ENCODE measurements at places on chromosomes 1 and 21.

DNA sequence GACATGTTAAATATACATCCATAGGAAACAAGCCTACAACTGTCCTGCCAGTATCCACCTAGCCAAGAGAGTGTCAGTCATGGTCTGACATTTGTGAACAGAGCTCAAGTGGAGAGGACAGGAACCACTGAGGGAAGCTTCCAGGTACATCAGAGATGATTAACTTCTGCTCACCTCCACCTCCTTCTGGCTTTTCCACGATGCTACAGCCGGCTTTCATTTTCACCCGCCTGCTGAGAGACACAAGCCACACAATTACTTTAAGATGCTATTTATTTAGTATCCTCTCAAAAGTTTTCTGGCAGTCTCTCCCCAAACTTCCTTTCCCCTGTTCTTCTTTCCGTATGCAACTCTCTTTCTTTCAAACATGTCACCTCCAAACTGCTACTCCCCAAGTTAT, 2.1 kb downstream of the ETV3 start:
- peak overlapping the region; percentile 95 for H3K4me3 ChIP-seq
- no peak for DNase-seq
- peaks cover 66% of the 10 kb centered on the region for H3K36me3 ChIP-seq

DNA sequence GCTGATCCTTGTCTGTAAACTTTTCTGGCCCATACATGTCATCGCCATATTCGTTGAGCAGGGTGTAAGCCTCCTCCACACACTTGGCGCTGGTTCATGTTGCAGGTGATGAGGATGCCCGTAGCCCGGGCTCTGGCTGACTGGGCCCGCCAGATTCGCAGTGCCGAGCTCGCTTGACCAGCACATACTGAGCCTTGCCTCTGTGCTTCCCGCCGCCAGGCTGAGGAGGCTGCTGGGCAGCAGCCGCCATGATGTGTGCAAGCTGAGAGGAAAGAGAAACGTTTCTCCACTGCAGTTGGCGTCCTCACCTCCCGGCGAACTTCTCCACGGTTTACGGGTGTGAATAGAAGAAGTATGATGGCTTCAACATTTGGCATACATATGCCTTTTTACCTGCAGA, 89.2 kb downstream of the LTN1 start:
- H3K27ac ChIP-seq, result no peak overlapping the region
- H3K27me3 ChIP-seq, result peaks cover 4% of the 10 kb centered on the region
- H3K4me1 ChIP-seq, result peaks cover 1% of the 10 kb centered on the region
- H3K4me3 ChIP-seq, result no peak overlapping the region
- no peaks in the 10 kb centered on the region for H3K36me3 ChIP-seq

- peaks cover 13% of the 10 kb centered on the region for H3K27me3 ChIP-seq
- peak overlapping the region; percentile 57 for H3K4me3 ChIP-seq
- no peaks in the 10 kb centered on the region for H3K36me3 ChIP-seq
- H3K4me1 ChIP-seq, result peaks cover 52% of the 10 kb centered on the region
- DNase-seq, result no peak
These were observed 550 bp upstream of the SELENON start for GRCh38 chr1:25799352-25799934.

GRCh38 chr1:179187735-179188471, 41.6 kb downstream of the ABL2 start:
- H3K4me1 ChIP-seq, result peaks cover 7% of the 10 kb centered on the region
- H3K36me3 ChIP-seq, result peaks cover 9% of the 10 kb centered on the region
- DNase-seq, result no peak
- no peak overlapping the region for H3K4me3 ChIP-seq
- H3K27me3 ChIP-seq, result no peaks in the 10 kb centered on the region

GRCh38 chr1:69568421-69569174, 876 bp downstream of the LRRC7 start:
- H3K27me3 ChIP-seq, result peaks cover 30% of the 10 kb centered on the region
- H3K36me3 ChIP-seq, result peaks cover 3% of the 10 kb centered on the region
- H3K4me1 ChIP-seq, result peaks cover 10% of the 10 kb centered on the region

GRCh38 chr1:14944471-14944985, 209.0 kb upstream of the TMEM51 start:
- H3K36me3 ChIP-seq, result no peaks in the 10 kb centered on the region
- no peaks in the 10 kb centered on the region for H3K27me3 ChIP-seq
- H3K27ac ChIP-seq, result no peak overlapping the region
- H3K4me1 ChIP-seq, result no peaks in the 10 kb centered on the region
- no peak for DNase-seq

DNA sequence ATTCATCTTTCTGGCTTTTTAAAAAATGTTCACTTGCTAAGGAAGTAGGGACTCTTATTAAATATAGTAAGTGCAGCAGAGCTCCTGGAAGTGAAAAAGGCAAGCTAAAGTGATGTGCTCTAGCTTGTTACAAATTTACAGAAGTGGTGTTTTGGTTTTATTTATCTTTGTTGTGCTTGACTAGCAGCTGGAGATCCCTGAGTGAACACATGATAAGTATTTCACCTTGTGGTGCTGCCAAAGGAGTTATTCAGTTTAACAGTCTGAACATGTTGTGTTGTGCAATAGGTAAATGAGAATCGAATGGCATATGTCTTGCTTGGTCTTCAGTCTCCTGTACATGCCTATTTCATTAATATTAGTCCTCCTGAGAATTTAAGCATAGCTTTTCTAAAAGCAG, 315.7 kb downstream of the TPR start:
- H3K27me3 ChIP-seq, result no peaks in the 10 kb centered on the region
- DNase-seq, result no peak
- H3K4me1 ChIP-seq, result no peaks in the 10 kb centered on the region
- no peaks in the 10 kb centered on the region for H3K36me3 ChIP-seq
- H3K4me3 ChIP-seq, result no peak overlapping the region
- H3K27ac ChIP-seq, result no peak overlapping the region

- DNase-seq, result no peak
- H3K4me1 ChIP-seq, result no peaks in the 10 kb centered on the region
- peaks cover 61% of the 10 kb centered on the region for H3K27me3 ChIP-seq
- H3K36me3 ChIP-seq, result no peaks in the 10 kb centered on the region
- H3K4me3 ChIP-seq, result no peak within 1 kb of the TSS
These were observed at the start of gene ERG for GRCh38 chr21:38498057-38498833. TSS of gene ERG (minus strand) at chr21:38498477. CDS start at chr21:38498380, 97 bp downstream.

- H3K27ac ChIP-seq, result peak within 1 kb of the TSS; percentile 69
- peak within 1 kb of the TSS; percentile 65 for H3K4me3 ChIP-seq
These were observed at the start of gene AGRN for GRCh38 chr1:1020000-1020404. TSS of gene AGRN (plus strand) at chr1:1020120. CDS start at chr1:1020173, 53 bp downstream.

- H3K4me1 ChIP-seq, result peaks cover 39% of the 10 kb centered on the region
- no peak overlapping the region for H3K4me3 ChIP-seq
- H3K36me3 ChIP-seq, result peaks cover 89% of the 10 kb centered on the region
- no peak for DNase-seq
These were observed 156.3 kb downstream of the VPS13D start for GRCh38 chr1:12386130-12386529.

- H3K36me3 ChIP-seq, result no peaks in the 10 kb centered on the region
- no peaks in the 10 kb centered on the region for H3K4me1 ChIP-seq
- no peaks in the 10 kb centered on the region for H3K27me3 ChIP-seq
- no peak overlapping the region for H3K4me3 ChIP-seq
- no peak overlapping the region for H3K27ac ChIP-seq
These were observed 56.3 kb downstream of the SMYD3 start for GRCh38 chr1:246450611-246451251.

DNA sequence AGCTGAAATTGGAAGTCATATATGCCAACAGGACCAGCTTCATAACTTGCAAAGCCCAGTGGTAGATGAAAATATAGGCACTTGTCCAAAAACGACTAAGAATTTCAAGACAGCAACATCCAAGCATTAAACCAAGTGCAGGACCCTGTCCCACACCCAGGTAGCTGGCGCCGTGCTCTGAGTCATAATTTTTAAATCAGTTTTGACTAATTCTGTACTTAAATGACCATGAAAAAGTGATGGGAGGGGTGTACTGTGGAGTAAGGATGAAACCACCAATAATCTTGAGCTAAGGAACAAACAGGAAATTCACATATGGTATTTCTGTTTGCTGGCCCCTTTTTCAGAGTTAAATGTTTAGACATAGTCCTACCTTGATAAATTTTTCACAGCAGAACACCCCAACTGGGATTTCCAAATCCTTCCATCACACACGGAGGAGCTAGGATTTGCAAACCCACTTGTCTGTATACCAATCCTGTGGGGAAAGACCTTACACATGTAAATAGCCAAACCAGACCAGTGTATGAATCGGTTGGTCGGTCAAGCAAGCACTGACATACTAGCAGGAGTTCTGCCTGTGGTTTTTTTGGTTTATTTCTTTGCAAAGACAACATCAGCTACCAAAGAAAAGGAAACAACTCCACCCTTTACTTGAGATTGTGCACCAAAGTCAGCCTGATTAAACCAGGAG, 235.7 kb upstream of the RAB4A start:
- no peak overlapping the region for H3K4me3 ChIP-seq
- H3K36me3 ChIP-seq, result peaks cover 7% of the 10 kb centered on the region
- peaks cover 31% of the 10 kb centered on the region for H3K27me3 ChIP-seq
- H3K27ac ChIP-seq, result peak overlapping the region; percentile 78

- H3K27me3 ChIP-seq, result no peaks in the 10 kb centered on the region
- no peak overlapping the region for H3K4me3 ChIP-seq
- H3K36me3 ChIP-seq, result peaks cover 45% of the 10 kb centered on the region
- H3K4me1 ChIP-seq, result peaks cover 33% of the 10 kb centered on the region
- no peak for DNase-seq
These were observed 3.6 kb downstream of the CTBS start for GRCh38 chr1:84570436-84571149.

DNA sequence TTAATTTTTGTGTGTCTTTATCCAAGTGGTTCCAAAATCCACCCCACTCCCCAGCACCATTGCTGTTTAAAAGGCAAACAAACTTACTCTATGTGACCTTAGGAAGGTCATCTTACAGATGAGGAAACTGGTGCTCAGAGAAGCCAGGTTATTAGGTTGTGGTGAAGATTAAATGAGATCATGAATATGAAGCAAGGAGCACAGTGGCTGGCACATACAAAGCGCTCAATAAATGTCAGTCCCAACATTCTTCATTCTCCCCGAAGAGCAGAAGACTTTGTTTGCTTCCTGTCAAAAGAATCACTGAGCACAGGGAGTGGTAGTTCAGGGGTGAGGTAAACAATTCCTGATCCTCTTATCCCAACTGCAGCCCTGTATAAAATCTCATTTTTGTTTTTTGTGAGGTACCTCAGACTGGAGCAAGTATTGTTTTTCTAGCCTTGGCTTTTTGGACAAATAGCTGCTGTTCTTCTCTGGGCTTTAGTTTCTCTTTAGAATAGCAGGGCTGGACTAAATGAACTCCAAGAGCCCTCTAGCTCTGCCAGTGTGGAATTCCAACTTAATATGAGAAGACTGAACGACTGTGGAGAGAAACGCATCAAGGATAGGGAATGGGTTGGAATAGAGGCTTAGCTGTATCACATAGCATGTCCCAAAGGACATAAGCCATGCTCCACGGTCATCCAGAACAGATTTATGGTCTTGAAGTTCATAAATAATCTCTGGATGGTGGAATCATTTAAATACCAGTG, 455.3 kb upstream of the USP24 start:
- H3K27ac ChIP-seq, result no peak overlapping the region
- no peaks in the 10 kb centered on the region for H3K4me1 ChIP-seq
- no peaks in the 10 kb centered on the region for H3K27me3 ChIP-seq
- H3K4me3 ChIP-seq, result no peak overlapping the region
- H3K36me3 ChIP-seq, result no peaks in the 10 kb centered on the region
- no peak for DNase-seq

DNA sequence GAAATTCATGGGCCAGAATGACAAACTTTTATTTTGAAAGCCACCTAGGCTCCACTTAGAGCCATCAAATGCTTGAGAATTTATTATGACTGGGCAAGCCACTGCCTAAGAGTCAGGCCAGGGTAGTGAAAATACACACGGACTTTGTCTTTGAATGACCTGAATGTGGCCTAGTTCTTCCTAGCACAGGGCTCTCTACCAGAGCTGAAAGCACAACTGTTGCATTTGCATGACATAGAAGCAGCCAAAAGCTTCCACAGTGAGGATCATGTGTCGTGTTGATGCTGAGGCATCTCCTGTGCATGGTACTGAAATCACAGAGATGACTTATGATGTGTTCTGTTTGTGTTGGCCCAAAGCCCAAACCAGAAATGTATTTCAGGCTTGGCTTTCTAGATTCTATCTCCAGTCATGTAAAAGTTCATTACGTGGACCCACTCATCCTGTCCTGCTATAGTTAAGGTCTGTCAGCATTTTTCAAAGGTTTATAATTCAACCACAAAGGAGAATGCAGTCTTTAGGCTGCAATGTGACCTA, 164.0 kb upstream of the UBE2U start:
- no peaks in the 10 kb centered on the region for H3K36me3 ChIP-seq
- H3K27ac ChIP-seq, result no peak overlapping the region
- H3K4me1 ChIP-seq, result no peaks in the 10 kb centered on the region
- DNase-seq, result no peak
- H3K27me3 ChIP-seq, result no peaks in the 10 kb centered on the region
- H3K4me3 ChIP-seq, result no peak overlapping the region

GRCh38 chr1:152458384-152459185, 44.5 kb upstream of the CRNN start:
- H3K27ac ChIP-seq, result no peak overlapping the region
- H3K4me1 ChIP-seq, result peaks cover 32% of the 10 kb centered on the region
- peaks cover 5% of the 10 kb centered on the region for H3K27me3 ChIP-seq
- peak; percentile 86 for DNase-seq
- H3K4me3 ChIP-seq, result no peak overlapping the region

DNA sequence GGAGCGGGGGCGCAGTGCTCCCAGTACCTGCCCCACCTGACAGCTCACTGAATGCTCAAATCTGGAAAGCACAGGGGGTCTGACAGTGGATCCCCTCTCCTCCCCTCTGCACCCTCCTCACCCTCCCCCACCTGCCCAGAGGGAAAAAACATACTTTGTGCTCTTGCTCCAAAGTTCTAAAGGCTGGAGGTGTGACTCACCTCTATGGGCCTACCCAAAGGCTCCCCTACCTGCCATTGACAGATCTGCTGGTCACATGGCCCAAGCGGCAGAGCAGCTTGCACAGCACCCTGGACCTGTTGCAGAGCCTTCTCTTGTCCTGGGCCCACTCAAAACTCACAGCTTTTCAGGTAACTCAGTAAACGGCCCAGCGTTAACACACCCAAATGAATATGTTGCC, 55.7 kb downstream of the ADSS2 start:
- peaks cover 24% of the 10 kb centered on the region for H3K36me3 ChIP-seq
- H3K27ac ChIP-seq, result peak overlapping the region; percentile 66

- no peaks in the 10 kb centered on the region for H3K4me1 ChIP-seq
- H3K27me3 ChIP-seq, result peaks cover 5% of the 10 kb centered on the region
- no peak overlapping the region for H3K27ac ChIP-seq
- no peak for DNase-seq
These were observed 27.5 kb upstream of the STMN1 start for GRCh38 chr1:25933479-25934365.

- DNase-seq, result no peak
- no peak overlapping the region for H3K4me3 ChIP-seq
- peaks cover 58% of the 10 kb centered on the region for H3K4me1 ChIP-seq
- no peaks in the 10 kb centered on the region for H3K36me3 ChIP-seq
These were observed 7.8 kb downstream of the ADAMTS4 start for GRCh38 chr1:161190962-161191521.

GRCh38 chr1:196732526-196732925, 42.1 kb upstream of the CFHR3 start:
- no peak for DNase-seq
- H3K4me1 ChIP-seq, result no peaks in the 10 kb centered on the region
- no peak overlapping the region for H3K27ac ChIP-seq
- no peaks in the 10 kb centered on the region for H3K36me3 ChIP-seq
- H3K4me3 ChIP-seq, result no peak overlapping the region
